ENCODE measurements at places on chromosomes 5 and 9.

- DNase-seq = peak; percentile 31
Measured at GRCh38 chr9:83583151-83584014, 39.6 kb upstream of the IDNK start.

- DNase-seq = no peak
Measured at GRCh38 chr5:106680330-106680729, 990.4 kb downstream of the EFNA5 start.

- no peak for DNase-seq
Measured at GRCh38 chr9:33659921-33660320, 135.4 kb upstream of the PRSS3 start.

DNA sequence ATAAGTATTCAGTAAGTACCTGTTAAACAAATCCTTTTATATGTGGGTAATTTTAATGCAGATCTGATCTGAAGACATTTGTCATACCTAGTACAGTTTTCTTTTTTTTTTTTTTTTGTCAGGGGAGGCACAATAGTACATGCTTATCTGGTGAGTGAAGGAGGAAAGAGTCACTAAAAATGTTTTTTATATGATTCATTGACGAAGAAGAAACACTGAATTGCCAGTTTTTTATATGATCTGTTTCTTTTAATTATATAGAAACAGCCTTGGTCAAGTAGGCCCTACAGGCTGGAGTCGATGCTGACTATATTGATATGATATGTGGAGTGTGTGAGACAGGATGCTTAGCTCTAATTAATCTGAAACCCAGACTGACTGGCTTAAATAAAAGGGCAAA is 315.2 kb downstream of the PSAT1 start:
- DNase-seq = no peak

DNA sequence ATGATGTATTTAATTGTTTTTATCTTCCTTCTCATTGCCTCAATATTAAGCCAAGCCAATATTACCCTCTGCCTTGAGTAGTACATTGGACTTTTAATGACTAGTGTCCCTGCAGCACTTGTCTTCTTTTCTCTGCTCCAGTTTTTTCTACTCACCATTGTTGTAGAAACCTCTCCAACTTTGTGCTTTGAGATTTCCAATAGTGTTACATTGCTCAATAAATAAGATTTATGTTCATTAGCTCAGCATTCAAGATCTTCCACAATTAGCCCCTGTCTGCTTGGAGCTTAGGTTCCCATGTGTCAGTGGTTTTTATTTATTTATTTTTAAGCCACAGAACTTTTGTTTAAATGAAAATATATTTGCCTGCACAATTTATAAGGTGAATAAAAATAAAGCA is 145.3 kb downstream of the ADGRV1 start:
- no peak for DNase-seq

GRCh38 chr9:77569335-77569734 is 78.8 kb downstream of the GNA14 start:
- peak; percentile 44 for DNase-seq

DNA sequence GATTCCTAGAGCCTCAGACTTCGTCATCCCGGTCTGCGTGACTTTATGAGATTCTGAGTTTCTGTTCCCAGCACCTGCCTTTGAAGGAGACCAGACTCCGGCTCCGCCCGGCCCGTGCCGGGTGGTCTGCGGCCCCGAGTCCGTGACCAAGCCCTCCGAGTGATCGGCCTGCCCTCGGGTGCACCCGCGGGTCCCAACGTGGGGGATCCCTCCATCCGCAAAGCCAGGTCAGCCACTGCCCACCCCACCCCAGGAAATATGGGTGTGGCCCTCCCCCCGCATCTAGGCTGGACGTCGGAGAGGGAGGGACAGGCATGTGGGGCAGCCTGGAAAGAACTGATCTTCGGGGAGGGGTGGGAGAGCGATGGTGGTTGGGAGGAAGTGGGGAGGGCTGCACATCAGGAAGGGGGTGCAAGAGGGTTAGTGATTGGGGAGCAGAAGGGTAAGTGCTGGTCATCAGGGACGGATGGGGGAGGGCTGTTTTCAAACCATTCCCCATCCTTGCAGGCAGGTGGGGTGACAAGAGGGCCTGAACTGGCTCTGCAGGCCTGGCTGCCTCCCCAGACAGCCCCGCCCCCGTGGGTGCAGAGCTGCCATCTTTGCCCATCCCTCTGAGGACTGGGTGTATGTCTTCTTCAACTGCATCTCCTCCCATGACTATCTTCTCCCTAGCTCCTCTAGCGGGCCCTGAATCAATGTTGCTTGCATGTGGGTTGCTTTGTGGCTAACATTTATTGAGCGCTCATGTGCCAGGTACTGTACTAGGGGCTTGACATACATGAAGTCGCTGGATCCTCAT is 747 bp downstream of the LRSAM1 start:
- DNase-seq = peak; percentile 21

DNA sequence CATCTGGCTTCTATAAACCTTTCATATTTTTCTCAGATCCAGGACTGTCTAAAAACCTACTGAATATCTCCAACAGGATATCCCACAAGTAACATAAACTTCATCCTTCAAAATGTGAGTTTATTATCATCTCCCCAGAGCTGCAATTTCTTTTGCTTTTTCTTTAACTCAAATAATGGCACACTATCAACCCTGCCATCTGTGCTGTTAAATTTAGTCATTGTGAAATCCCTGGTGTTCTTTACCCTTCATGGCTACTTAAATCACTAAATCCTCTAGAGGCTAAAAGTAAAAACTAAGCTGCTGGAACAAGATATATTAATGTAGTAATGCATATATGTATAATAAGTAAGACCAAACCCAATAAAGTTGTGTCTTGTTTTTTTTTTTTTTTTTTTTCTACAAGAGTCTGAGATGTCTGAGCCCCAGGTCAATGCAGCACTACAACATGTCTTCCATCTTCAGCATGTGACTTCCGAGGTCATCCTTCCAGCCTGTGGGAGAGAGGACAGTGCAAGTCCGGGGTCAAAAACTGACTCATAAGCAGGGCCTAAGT is 362.9 kb downstream of the ADGRV1 start:
- DNase-seq = no peak

DNA sequence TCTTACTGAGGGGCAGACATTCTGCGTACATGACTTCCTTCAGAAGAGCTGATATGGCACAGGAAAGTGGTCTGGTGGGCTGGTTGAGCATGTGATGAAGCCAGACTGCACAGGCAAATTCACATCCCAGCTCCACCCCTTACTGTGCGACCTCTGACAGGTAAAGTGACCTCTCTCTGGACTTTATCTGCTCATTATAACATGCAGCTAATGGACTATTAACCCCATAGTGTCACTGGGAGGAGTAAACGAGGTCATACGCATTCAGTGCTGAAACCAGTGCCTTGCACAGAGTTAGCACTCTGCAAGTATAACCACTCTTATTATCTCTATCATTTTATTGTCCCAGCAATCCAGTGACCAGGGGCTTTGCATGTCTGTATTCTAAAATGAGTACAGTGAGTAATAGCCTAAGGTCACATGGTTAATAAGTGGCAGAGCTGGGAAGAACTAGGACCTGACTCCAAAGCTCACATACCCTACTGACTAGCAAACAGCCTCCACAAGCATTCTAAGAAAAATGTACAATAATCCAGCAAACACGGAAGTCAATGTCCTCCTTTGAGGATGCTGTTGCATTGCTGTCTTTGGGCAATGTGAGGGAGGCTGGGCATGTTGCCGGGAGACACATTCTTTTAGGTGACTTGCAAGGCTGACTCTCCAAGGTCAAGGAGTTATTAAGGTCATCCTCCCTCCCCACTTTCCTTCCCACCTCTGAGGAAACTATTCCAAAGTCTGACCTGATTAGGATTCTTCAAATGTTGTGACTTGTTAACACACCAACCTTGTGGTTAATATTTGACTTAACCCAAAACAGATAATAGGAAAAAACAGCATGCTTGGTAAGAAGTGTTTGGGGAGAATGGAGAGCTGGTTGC is 19.0 kb downstream of the GLRX start:
- no peak for DNase-seq

DNA sequence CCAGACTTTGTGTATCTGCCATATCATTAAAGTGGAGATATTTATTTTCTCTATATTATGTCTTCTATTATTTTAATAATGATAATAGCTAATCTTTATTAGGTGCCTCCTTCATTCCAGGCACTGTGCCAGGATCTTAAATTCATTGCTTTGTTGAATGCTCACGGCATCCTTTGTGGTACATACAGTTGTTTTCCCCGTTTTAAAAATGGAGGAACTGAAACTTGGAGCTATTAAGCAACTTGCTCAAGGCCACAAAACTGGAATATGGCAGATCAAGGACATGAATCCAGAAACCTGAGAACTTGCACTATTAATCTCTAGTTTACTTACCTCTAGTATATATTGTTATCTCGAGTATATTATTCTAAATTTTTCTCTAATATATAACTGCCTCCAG is 41.5 kb upstream of the PPP3R2 start:
- DNase-seq = no peak

GRCh38 chr5:78961743-78962142 is 23.4 kb downstream of the ARSB start:
- DNase-seq = no peak

DNA sequence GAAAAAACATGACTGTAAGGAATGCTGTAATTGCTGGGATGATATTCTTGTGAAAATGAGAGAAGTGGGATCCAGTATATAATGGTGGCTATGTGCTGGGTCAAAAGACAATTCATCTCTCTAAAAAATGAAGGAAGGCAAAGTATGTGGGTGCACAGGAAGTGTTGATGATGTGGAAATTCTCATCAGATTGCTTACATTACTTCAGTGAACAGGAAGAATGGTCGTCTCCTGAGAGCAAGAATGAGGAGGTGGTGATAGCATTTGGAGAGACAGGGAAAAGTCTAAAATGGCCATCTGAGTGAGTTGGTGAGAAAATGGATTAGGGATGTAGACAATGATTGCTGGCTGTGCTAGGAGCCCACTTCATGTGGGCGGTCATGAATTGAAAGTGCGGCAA is 253.5 kb upstream of the NREP start:
- no peak for DNase-seq

DNA sequence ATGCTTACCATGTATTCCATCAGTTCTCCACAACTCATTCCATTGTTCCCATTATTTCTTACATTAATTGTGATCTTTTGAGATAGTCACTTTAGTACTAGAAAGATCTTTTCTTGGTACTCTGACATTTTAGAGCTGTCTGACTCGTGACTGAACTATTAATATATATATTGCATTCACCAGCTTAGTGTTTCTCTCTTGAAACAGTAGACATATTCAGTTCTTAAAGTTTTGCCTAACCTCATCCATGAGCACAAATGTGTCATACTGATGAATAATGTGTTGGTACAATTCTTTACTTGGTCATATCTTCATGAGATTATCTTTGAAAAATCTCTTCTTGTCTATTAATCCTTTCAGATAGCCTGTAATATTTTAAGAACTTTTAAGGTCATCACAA is 74.3 kb downstream of the NLN start:
- no peak for DNase-seq

DNA sequence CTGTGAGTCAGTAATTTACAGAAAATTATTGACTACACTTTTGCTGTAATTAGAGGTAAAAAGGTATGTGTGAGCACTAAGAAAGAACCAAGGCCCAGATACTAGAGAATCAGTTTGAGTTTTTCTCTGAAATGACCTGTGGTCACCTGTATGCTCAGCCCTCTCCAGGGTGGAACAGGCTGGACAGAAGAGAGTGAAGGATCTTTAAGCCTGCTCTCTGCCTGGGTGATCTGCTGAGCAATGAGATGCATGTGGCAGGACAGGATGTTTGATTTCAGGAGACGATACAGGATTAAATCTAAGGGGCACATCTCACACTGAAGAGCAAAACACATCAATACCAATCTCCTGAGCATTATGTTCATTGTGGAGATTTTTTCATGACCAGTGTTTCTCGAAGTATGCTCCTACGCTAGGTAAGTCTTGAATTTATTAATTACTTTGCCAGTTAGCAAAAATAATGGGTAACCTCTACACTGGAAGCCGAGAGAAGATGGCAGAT is 25.5 kb downstream of the HMGCR start:
- DNase-seq = no peak

GRCh38 chr9:128716581-128717254 is 7.2 kb downstream of the ZDHHC12 start:
- DNase-seq = no peak

DNA sequence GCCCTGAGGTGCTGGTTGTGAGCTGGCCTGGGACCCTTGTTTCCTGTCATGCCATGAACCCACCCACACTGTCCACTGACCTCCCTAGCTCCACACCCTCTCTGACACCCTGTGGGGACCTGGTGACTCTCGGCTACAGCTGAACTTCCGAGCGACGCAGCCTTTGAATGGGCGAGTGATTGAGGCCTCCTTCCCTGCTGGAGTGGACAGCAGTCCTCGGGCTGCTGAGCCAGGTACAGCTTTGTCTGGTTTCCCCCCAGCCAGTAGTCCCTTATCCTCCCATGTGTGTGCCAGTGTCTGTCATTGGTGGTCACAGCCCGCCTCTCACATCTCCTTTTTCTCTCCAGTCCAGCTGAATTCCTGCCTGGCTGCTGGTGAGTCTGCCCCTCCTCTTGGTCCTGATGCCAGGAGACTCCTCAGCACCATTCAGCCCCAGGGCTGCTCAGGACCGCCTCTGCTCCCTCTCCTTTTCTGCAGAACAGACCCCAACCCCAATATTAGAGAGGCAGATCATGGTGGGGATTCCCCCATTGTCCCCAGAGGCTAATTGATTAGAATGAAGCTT is 6.1 kb downstream of the CA9 start:
- no peak for DNase-seq

- no peak for DNase-seq
Measured at GRCh38 chr5:171309276-171310211, 496 bp downstream of the TLX3 start.

DNA sequence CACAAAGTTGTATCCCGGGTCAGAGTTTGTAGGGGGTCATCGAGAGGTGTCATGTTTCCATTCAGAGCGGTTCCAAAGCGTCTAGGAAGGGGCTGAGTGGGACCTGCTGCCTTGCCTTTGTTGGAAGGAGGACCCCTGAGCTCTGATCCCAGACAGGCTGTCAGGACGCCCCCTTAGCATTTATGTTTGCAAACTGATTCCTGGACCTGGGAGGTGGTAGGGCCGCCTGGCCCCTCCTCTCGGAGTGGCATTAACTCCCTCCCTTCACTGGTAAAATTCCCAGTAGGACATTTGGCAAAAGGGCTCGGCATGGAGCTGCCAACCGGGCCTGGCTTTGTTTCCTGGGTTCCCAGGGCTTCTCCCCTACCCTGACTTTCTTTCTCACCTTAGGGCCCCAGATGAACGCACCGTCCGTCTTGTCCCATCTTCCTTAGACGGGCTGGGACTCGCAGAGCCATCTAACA is 2.5 kb downstream of the JADE2 start:
- no peak for DNase-seq

- no peak for DNase-seq
Measured at GRCh38 chr5:94745786-94746730, 127.6 kb downstream of the SLF1 start.

Measured in NCI-H2081 (cell line).